ENCODE measurements at places on chromosomes 7 and 10.

DNA sequence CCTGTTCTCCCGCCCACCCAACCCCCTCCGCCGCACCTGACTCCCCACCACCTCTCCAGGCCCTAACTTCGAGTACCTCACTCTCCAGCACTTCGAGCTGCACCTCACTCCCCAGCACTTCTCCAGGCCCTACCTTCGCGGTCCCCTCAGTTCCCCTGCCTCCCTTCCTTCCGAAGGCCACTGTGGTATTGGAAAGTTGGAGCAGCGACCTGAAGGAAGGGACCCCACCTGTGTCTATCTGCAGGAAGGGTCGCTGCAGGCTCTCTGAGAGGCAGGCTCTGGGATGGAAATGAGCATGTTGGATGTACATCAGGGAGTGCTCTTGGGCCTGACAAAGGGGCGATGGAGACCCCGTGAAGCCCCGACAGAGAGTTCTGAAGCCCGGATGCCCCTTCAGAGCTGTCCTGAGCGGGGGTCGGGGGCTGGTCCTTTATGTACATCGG lies 122.2 kb downstream of the PRKAG2 start:
- no peak for DNase-seq

DNA sequence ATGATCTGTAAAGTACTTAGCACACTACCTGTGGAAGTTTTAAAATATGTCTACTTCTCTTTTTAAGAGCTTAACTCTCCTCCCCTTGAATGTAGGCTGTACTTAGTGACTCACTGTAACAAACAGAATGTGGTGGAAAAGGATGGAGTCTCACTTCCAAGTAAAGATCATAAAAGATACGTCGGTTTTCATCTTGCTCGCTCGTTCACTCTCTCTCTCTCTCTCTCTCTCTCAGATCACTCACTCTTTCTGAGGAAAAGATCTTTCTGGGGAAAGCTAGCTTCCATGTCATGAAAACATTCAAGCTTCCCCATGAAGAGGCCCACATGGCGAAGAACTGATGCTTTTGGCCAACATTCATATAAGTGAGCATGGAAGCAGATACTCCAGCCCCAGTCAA lies 5.5 kb downstream of the CHUK start:
- no peak for DNase-seq

DNA sequence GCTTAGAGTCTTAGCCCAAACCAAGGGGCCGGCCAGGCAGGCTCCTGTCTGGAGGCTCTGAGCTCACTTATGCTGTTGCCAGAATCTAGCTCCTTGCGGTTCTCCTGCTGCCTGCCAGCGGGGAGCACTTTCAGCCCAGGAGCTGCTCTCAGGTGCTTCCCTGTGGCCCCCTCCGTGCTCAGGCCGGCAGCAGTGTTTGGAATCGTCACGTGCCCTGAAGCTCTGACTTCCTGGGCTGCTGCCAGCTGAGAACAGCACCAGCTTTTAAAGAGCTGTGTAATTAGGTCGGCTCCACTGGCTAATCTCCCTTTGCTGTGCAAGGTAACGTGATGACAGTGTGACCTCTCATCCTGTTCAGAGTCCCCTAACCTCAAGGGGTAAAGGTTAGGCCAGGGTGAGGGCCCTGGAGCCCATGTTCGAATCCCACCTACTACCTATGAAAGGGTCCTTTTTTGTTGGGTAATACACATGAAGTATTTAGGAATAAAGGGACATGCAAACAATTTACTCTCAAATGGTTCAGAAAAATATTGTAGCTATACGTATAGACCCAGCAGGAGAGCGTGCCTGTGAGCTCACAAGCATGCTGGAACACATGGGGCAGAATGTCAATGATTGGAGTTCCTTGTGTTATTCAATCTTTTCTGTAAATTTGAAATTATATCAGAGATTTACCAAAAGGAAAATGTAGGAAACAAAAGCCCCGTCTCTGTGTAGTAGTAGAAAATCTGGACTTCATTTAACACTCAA lies 16.6 kb downstream of the ZNF862 start:
- DNase-seq: peak; percentile 43

GRCh38 chr7:27240015-27240731 lies 2.4 kb upstream of the EVX1 start:
- no peak for DNase-seq

GRCh38 chr10:30542895-30543288 lies 86.7 kb downstream of the LYZL2 start:
- DNase-seq: no peak
